Common myeloid progenitor, CD34-positive (primary cell): ENCODE measurements at places on chromosomes 5 and 9.

GRCh38 chr9:6414247-6414641, 1.2 kb downstream of the UHRF2 start:
- peak overlapping the region; percentile 92 for H3K27ac ChIP-seq
- peak overlapping the region; percentile 96 for H3K4me3 ChIP-seq
- peaks cover 3% of the 10 kb centered on the region for H3K36me3 ChIP-seq
- H3K27me3 ChIP-seq, result no peaks in the 10 kb centered on the region
- H3K4me1 ChIP-seq, result peaks cover 27% of the 10 kb centered on the region
- DNase-seq, result peak; percentile 40

- no peaks in the 10 kb centered on the region for H3K4me1 ChIP-seq
- peaks cover 39% of the 10 kb centered on the region for H3K27me3 ChIP-seq
- no peak for DNase-seq
Measured at GRCh38 chr5:113169720-113170119, 193.1 kb downstream of the DCP2 start.

GRCh38 chr9:111151537-111151936, 113.3 kb upstream of the LPAR1 start:
- H3K27me3 ChIP-seq, result no peaks in the 10 kb centered on the region
- no peaks in the 10 kb centered on the region for H3K4me1 ChIP-seq
- no peak overlapping the region for H3K27ac ChIP-seq
- no peaks in the 10 kb centered on the region for H3K36me3 ChIP-seq
- no peak overlapping the region for H3K4me3 ChIP-seq

- no peak overlapping the region for H3K4me3 ChIP-seq
- H3K27ac ChIP-seq, result no peak overlapping the region
- peaks cover 55% of the 10 kb centered on the region for H3K27me3 ChIP-seq
- H3K36me3 ChIP-seq, result no peaks in the 10 kb centered on the region
- DNase-seq, result no peak
Measured at GRCh38 chr5:1231354-1231905, 6.2 kb downstream of the SLC6A18 start.

GRCh38 chr9:108973895-108974294, 39.4 kb downstream of the CTNNAL1 start:
- H3K27me3 ChIP-seq, result no peaks in the 10 kb centered on the region
- DNase-seq, result no peak
- H3K27ac ChIP-seq, result no peak overlapping the region
- H3K4me1 ChIP-seq, result no peaks in the 10 kb centered on the region
- H3K36me3 ChIP-seq, result peaks cover 16% of the 10 kb centered on the region

DNA sequence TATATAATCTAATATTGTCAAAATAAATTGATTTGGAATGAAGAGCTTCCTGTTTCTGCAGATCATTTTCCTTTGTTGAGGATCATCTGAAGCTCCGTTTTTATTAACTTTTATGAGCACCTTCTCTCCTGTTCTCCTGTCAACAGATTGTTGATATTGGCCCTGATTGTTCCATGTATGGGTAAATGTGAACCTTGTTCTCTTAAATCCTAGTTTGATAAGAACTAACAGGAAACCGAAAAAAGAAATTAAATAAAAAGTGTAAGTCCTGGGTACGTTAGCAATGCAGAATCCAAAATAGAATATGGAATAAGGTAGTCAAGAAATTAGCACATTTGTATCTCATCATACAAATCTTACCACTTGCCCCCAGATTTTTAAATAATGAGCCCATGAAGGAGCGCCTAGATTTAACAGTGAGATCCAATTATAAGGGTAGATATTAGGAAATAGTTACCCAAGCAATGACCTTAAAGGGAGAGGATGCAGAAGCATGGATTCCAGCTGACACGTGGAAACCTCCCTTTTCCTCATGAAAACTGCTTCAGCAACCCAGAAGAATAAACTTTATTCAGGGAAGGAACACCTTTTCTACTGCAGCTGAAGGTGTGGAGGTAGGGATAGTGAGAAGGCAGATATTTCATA, 80.8 kb upstream of the PIK3R1 start:
- no peaks in the 10 kb centered on the region for H3K36me3 ChIP-seq
- no peaks in the 10 kb centered on the region for H3K4me1 ChIP-seq
- no peaks in the 10 kb centered on the region for H3K27me3 ChIP-seq

- no peaks in the 10 kb centered on the region for H3K36me3 ChIP-seq
- H3K27ac ChIP-seq, result no peak overlapping the region
- no peaks in the 10 kb centered on the region for H3K27me3 ChIP-seq
- H3K4me1 ChIP-seq, result no peaks in the 10 kb centered on the region
- no peak overlapping the region for H3K4me3 ChIP-seq
Measured at GRCh38 chr5:67061511-67061910, 135.1 kb downstream of the CD180 start.

GRCh38 chr5:177310757-177311391, 824 bp downstream of the MXD3 start:
- H3K36me3 ChIP-seq, result no peaks in the 10 kb centered on the region
- no peak overlapping the region for H3K27ac ChIP-seq
- H3K4me3 ChIP-seq, result peak overlapping the region; percentile 13
- H3K4me1 ChIP-seq, result peaks cover 71% of the 10 kb centered on the region

DNA sequence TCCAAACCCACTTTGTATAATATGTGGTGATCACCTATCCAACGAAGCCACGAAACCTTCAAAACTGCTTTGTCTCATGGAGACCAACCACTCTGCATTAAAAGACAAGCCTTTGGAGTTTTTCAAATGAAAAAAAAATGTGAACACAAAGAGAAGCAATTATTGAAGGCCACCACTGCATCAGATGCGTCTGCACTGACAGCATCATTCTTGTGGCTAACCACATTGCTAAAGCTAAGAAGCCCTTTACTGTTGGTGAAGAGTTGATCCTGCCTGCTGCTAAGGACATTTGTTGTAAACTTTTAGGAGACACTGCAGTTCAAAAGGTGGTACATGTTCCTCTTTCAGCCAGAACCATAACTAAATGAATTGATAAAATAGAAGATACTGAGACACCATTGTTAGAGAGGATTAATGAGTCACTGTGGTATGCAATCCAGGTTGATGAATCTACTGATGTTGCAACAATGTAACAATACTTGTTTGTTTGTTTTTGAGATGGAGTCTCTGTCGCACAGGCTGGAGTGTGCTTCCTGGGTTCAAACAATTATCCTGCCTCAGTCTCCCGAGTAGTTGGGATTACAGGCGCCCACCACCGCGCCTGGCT, 45.4 kb downstream of the TAF11L14 start:
- H3K27me3 ChIP-seq, result no peaks in the 10 kb centered on the region
- no peaks in the 10 kb centered on the region for H3K36me3 ChIP-seq
- no peak overlapping the region for H3K27ac ChIP-seq
- no peak overlapping the region for H3K4me3 ChIP-seq
- H3K4me1 ChIP-seq, result no peaks in the 10 kb centered on the region
- DNase-seq, result no peak

- H3K27ac ChIP-seq, result no peak overlapping the region
- H3K4me3 ChIP-seq, result no peak overlapping the region
- H3K4me1 ChIP-seq, result no peaks in the 10 kb centered on the region
Measured at GRCh38 chr9:130194378-130194932, 22.3 kb downstream of the NCS1 start.
